ENCODE measurements at places on chromosomes 2 and 18.

DNA sequence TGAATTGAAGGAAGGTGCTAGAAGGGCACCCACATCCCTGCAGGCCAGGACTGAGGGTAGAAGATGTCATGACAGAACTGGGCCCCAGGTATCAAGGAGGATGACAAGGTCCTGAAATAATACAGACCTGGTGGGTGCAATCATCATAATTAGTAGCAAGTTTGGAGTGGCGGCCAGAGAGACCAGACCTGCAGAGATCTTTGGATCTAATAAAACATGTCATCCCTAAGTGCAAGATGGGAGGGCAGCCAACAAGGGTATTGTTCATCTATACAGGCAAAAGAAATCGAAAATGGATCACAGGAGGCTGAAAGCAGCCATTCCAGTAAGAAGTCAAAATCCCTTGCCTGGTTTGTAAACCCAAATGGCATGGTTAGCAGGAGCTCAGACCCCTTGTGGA lies 111.3 kb upstream of the BOD1L2 start:
- DNase-seq, result no peak

DNA sequence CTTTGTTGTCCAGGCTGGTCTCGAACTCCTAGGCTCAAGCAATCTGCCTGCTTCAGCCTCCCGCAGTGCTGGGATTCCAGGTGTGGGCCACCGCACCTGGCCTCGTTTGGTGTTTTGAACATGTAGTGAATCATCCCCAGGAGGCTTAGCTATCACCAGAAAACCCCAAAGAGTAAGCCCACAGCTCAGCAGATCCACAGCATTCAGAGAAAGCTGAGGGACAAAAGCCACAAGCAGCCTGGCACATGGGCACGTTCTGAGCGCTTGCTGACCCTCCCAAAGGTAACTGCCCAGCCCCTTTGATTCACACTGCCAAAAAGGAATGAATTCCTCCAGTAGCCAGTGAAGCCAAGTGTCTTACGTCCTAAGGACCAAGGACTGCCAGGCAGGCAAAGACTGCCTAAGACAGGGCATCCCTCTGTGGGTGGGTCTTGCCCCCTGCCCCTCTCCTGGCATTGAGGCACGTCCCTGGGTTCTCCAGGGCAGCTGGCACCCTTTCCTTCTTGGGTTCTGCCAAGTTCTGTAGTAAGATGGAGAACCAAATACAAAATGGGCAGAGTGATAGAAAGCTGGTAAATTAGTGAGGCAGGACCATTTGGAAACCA lies 31.7 kb downstream of the MBP start:
- no peak for DNase-seq

- DNase-seq, result no peak
Measured at GRCh38 chr2:183248866-183249567, 124.8 kb downstream of the NUP35 start.

DNA sequence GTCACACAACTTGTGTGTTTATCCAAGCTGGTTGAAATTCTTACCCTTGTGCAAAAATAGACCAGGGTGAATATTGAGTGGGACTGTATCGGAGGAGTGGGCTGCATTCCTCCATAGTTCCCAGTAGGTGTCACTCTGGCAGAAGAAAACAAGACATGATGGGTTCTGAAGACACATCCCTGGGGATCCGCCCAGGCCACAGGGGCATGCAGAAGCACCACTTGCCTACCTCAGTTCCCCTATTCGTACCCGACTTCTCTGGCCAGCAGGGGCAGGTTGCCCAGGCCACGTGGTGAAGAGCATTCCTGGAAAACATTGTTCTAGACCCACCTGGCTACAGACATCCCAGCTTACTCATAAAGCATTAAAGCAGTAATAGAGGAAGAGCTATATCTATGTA lies 168.2 kb downstream of the FAM210A start:
- DNase-seq, result no peak

GRCh38 chr2:1972011-1972410 lies 227.7 kb upstream of the PXDN start:
- DNase-seq, result no peak

GRCh38 chr2:232282508-232283055 lies 96.0 kb upstream of the ALPP start:
- DNase-seq, result no peak

DNA sequence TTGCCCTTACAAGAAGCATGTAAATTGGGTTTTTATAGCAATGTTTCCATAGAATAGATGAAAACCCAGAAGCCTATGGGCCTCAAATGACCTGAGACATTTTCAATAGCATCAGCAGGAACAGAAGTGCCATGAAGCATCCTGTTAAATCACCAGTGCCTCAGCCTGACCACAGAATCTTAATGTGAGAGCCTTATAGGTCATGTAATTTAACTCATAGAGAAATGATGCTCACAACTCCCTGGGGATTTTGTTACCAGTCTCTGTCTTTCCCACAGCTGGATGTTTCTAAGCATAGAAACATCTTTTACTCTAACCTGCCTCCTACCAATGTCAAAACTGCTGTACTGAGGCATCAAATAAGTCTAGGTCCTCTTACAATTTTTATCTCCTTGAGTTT lies 295.8 kb upstream of the ACVR2A start:
- no peak for DNase-seq

DNA sequence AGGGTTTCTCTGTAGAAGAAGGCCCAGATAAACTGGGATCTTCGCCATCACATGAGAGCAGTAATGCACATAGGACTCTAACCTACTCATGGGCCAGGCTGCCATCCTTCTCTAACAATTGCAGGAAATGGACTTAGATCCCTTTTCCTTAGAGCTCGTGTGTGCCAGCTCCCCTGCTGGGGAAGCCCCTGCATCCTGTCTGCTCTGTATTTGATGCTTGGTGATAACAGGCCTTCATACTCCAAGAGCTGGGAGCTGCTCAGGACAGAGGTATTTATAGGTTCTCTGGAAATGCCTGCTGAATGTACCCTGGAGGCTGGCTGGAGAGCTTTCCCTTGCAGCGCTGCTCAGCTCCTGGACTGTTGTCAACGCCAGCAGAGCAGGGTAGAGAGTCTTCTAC lies 249.6 kb downstream of the MTX2 start:
- no peak for DNase-seq

GRCh38 chr2:207258263-207258991 lies 92.7 kb upstream of the KLF7 start:
- no peak for DNase-seq

GRCh38 chr18:75173738-75174137 lies 35.2 kb downstream of the PTGR3 start:
- DNase-seq, result no peak

DNA sequence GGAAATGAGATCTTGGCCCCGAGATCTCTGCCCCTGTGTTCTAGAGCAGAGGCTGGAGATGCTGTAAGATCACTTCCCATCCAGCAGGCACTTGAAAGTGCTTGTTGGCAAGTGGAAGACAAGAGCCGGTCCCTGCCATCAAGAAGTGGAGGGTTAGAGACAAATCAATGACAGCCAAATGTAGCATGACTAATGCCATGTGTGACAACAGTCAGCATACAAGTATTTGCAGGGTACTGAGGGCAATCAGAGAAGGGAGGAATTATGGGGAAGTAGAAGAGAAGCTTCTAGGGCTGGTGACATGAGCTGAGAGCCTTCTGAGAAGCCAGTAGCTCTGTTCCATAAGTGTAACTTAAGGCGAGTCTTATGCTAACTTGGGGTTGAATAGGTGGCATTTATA lies 58.6 kb downstream of the TMEM17 start:
- DNase-seq, result no peak

DNA sequence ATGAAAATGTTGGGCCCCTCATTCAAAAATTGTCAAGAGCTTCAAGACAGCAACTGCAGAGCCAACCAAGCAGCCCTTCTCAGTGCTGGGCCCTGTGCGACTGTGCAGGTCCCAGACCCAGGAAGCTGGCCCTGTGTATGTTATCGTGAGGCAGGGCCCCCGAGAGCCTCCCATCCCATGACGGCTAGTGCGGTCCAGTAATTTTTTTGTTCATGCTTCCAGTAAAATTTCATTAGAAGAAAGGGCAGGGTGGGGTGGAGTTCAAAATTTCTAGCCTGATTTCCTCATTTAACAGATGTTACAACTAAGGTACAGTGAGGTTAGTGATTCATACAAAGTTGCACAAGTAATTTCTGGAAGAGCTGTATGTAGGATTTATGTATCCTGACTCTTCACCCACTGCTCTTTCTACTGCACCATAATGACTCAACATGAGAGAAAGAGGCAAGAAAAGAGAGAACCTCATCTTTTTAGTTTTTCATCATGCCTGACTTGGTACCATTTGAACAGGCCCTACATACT lies 105.5 kb downstream of the ZEB2 start:
- DNase-seq, result no peak

GRCh38 chr2:85578243-85579180 lies 1.1 kb downstream of the VAMP8 start:
- DNase-seq, result no peak

DNA sequence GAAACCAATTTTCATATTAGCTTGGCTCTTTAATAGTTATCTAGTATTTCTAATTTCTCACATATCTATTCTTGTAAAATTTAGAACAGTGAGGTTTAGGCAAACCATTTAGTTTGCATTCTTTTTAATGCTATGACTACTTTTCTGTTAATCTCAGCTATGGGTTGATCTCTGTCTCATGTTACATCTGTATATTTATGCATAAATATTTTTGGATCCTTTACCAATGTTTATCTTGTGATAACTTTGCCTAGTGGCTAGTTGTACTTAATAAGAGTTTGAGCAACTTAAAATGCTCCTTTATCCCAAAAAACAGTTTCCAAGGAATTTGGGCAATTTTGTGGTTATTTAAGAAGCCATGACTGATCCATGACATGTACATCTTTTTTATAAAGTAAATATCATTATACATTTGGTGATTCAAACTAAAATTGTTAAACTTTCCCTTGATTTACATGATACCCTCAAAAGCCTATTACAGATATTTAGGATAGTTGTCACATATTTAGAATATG lies 86.3 kb downstream of the R3HDM1 start:
- DNase-seq, result no peak

DNA sequence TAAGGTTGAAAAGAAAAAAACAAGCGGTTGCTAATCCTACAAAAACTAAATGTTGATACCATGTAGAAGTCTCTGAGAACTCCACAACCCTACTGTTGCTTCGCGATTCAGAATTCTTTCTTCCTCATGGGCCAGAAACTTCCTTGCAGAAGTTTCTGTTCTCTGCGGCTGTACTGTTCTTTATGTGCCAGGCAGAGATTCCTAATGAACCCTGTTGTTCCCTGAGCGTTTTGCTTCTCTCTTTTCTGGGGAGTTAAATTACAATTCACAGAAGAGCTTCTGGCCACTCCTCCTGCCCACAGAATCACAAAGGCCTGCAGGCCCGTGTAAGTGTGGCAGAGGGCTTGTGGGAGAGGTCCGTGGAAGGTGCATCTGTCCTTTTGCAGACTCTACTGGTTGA lies 1.8 kb upstream of the THNSL2 start:
- DNase-seq, result no peak

- no peak for DNase-seq
Measured at GRCh38 chr18:45728336-45729010, 4.5 kb downstream of the SLC14A1 start.

DNA sequence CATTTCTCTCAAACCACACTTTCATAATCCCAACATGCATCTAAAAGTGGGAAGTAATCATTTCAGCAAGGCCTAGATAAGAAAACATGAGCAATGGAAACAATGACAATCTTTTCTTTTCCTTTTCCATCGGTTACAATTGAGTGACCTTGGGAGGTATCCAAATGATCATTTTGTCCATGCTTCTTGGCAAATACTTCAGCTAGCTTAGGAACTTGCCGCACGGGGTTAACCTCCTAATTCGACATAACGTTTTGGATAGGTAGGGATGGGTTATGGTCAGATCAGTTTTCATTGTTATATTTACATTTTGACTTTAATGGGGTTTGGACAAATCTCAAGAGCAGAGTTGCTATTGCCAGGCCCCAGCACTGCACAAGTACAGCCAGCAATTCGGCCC lies 4.6 kb upstream of the PTPRM start:
- DNase-seq, result no peak

GRCh38 chr2:120300385-120300784 lies 45.6 kb upstream of the INHBB start:
- no peak for DNase-seq

GRCh38 chr2:216880509-216881184 lies 20.8 kb upstream of the TNP1 start:
- no peak for DNase-seq

DNA sequence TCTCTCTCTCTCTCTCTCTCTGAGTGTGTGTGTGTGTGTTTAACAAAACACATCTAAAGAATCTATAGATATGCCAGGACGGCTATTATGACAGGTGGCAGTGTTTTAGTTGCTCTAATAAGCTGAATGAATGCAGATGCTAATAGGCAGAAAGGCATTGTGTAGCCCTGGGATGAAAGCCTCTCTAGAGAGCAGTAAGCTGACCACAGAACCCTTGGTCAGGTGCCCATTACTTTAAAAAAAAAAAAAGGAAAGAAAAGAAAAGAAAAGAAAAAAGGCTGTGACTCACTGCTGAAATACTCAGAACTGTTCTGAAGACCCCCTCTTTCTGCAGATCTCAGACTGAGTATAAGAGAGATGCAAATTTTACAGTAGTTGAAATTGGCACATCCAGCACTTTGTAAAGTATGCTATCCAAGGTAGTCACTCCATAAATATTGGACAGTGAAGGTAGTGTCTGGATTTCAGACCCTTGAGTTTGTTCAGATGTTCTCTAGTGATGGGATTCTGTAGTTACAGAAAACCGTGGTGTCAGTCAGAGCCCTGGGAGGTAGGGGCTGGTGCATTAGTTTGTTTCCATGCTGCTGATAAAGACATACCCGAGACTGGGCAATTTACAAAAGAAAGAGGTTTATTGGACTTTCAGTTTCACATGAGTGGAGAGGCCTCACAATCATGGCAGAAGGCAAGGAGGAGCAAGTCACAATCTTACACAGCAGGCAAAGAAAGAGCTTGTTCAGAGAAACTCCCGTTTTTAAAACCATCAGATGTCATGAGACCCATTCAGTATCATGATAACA lies 30.9 kb downstream of the OSBPL6 start:
- no peak for DNase-seq

DNA sequence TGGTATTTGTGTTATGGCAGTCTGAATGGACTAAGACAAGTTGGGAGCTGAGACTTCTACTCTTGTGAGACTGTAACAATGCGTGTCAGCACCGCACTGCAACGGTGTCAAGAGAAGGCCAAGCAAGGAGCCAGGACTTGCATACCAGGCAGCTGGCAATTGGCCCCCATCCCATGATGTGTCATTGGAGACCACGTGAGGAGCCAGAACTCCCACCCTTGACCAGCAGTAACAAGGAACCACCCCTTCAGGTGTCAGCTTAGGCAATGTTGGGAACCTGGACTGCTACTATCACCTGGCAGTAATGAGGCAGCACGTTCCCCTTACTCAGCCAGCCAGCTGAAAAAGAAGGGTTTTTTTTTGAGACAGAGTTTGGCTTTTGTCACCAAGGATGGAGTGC lies 32.7 kb upstream of the AGFG1 start:
- no peak for DNase-seq

Measured in activated CD4-positive, alpha-beta T cell treated with anti-CD3 and anti-CD28 coated beads for 24 hours (primary cell).